Sigmoid colon (tissue), 7 donors: ENCODE measurements at places on chromosomes 6 and 20. TPM values are rescaled to one million over a fixed set of nuclear protein-coding genes. Genes with fewer than 3 reads are reported as not detected.

FUCA2 gene
- polyA plus RNA-seq: 51.4 TPM

BPI gene
- polyA plus RNA-seq: not detected

PRND gene
- not detected for polyA plus RNA-seq

SHLD1 gene
- 11.5 TPM for polyA plus RNA-seq

NKAPL gene
- not detected for polyA plus RNA-seq

DLL1 gene
- polyA plus RNA-seq: 3.0 TPM

ABCC10 gene
- polyA plus RNA-seq: 5.1 TPM

MEP1A gene
- 45.6 TPM for polyA plus RNA-seq

HRH3 gene
- polyA plus RNA-seq: not detected

HLA-DQB1 gene
- polyA plus RNA-seq: 182 TPM

CST1 gene
- not detected for polyA plus RNA-seq

TMX4 gene
- polyA plus RNA-seq: 3.0 TPM

HFE gene
- polyA plus RNA-seq: 6.9 TPM

GGTLC1 gene
- not detected for polyA plus RNA-seq

ULBP2 gene
- polyA plus RNA-seq: not detected

DNA sequence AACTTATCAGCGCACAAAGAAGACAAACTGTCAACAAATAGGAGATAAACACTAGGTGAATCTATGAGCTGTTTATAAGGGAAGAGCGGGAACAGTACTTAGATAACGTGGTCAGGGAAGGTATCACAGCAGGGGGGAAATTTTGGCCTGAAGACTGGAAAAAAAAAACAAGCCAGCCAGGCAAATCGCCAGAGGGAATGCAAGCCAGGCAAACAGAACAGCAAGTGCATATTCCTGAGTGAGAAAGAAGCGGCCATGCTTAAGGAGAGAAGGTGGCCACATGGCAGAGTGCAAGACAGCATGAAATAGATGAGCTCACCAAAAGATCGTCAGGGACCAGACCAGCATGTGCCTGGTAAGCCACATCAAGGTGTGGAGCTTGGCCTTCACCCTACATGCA is 466.5 kb upstream of the ARID1B start:
- no peak for DNase-seq

DNA sequence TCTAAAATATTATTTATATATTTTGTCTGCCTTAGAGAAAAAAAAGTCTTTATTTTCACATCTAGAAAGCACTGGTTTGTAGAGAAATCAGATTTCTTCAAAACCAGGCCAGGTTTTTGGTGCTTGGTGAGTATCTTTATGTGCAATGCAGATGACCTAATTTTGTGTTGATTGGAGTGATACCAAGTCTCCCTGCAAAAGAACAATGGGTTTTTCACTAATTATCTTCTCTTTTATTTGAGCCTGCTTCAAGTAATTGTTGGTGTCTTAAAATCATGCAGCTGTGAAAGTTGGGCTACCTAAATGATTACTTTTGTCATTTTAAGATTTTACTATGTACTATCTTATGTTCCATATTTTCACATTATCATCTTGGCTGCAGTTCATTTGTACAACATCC is 874.7 kb downstream of the TFAP2A start:
- DNase-seq: no peak

DNA sequence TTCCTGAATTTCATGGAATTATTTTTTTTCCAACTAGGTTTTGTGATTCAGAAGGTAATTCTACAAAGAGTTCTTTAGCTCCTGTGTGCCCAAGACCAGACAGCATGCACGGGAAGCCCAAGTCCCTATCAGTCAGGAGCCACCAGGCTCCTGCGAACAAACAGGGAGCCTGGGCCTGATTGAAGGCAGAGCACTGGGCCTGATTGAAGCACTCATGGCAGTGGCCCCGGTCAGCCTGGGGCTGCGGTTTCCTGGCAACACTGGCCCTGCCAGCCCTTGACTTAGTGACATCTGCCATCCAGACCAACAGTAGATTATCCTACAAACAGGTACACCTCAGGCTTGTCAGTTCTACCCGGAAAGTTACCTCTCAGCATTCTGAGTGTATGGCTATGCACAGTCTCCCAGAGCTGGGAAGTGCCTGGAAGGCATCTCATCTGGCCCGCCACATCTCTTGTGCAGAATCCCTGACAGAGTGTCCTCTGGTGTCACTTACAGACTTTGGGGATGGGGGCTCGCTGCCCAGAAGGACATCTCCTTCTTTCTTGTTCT is 133.8 kb downstream of the VEGFA start:
- DNase-seq: no peak

GRCh38 chr6:34476447-34476846 is 10.6 kb downstream of the PACSIN1 start:
- no peak for DNase-seq

DNA sequence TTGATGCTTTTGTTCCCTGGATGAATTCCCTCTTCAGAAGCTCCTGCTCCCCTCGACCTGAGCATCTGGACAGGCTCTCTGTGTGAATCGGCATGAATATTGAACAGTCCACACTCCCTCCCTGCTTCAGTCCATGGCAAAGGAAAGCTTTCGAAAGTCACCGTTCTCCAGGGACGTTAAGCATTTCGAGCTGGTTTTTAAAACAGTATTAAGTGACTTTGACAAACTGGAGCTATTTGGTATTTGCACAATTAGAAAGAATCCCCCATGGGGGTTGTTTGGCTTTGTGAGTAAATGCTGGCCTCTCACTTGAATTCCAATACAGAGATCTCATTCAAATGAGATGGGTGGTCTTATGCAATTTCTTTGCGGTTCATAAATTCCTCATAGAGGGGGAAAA is 85.3 kb upstream of the TIAM2 start:
- DNase-seq: no peak

DNA sequence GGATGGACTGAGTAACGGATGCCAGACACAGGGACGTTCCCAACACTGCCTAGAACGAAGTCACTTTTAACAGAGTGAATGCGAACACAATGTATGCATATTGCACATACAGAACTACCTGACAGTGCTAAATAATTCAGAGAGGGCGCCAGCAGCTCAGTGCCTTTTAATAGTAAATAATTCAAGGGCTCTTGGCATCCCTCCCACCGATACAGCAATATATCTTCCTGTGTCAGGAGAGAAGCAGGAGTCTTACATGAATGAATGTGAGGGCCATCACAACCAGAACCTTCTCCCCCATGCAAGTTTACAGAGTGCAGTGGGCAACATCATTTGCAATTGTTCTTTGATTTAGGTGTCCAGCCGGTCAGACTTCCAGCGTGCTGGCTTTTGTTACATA is 88.4 kb upstream of the KCNG1 start:
- DNase-seq: no peak

GRCh38 chr20:11001764-11002540 is 328.2 kb upstream of the JAG1 start:
- DNase-seq: no peak

GRCh38 chr6:123519189-123519505 is 117.6 kb downstream of the TRDN start:
- peak; percentile 76 for DNase-seq

DNA sequence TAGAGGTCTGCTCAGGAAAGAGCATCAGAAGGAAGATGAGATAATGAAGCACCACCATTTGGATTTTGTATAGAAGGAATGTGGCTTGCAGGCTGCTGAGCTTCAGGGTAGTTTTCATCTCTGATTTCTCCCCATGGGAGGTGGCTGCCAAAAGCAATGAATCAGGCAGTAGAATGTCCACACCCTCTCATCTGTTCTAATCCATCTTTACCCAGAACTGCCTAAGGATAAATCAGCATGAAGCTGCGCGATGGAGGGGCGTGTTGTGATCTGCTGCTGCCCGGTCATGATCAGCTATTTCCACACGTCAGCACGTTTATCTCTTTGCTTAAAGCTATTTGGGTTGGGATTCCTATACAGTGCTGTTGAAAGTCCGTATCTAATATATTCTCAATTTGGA is 295.4 kb downstream of the FOXA2 start:
- DNase-seq: no peak

- DNase-seq: no peak
Observed at GRCh38 chr20:313948-314347, 11.4 kb upstream of the SOX12 start.

- DNase-seq: no peak
Observed at GRCh38 chr6:147941143-147941542, 401.5 kb upstream of the SASH1 start.

DNA sequence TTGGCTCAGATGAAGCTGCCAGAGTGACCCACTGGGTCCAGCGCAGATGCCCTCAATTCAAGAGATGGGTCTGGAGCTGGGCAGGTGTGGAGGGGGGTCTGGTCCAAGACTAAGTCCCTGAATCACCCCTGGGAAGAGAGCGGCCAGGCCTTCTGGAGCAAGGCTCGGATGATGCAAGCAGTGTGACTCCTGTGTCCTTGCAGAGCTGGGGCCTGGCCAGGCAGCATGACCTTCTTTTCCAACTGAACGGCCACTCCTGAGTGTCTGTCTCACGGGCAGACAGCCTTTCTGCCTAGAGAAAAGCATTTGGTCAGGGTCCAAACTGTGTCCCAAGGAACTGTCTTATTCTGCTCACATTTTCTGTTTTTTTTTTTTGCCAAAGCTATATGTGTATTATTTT is 42.6 kb upstream of the FNDC1 start:
- no peak for DNase-seq

- no peak for DNase-seq
Observed at GRCh38 chr6:91879386-91879995, 1292.6 kb upstream of the MAP3K7 start.

DNA sequence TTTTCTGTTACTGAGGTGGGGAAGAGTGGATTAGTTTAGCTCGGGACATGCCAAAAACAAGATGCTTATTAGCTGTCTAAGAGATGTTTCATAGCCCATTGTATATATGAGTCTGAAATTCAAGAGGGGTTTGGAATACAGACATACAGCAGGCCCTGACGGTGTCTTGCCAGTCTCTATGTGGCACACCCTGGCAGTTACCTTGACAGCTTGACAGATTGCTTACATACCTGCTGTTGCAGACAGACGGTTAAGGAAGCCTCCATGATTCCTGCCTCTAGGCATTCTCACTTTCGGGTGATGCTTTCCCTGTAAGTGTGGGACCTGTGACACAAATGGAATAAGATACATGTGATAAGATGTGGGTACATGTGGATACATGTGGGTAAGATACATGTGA is 95.0 kb downstream of the QRSL1 start:
- DNase-seq: no peak

GRCh38 chr6:75154973-75155372 is 50.9 kb downstream of the COL12A1 start:
- no peak for DNase-seq

GRCh38 chr6:1348675-1349074 is 36.8 kb downstream of the FOXQ1 start:
- DNase-seq: no peak

DNA sequence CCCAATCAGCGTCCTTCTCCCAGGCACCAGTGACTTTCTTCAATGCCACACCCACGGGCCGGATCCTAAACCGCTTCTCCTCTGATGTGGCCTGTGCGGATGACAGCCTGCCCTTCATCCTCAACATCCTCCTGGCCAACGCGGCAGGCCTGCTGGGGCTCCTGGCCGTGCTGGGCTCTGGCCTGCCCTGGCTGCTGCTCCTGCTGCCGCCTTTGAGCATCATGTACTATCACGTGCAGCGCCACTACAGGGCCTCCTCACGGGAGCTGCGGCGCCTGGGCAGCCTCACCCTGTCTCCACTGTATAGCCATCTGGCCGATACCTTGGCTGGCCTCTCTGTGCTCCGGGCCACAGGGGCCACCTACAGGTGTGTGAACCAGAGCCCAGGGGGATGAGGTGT is 9.8 kb downstream of the DLK2 start:
- no peak for DNase-seq

- peak; percentile 68 for DNase-seq
Observed at GRCh38 chr20:58634521-58635278, 16.4 kb upstream of the STX16 start.

DNA sequence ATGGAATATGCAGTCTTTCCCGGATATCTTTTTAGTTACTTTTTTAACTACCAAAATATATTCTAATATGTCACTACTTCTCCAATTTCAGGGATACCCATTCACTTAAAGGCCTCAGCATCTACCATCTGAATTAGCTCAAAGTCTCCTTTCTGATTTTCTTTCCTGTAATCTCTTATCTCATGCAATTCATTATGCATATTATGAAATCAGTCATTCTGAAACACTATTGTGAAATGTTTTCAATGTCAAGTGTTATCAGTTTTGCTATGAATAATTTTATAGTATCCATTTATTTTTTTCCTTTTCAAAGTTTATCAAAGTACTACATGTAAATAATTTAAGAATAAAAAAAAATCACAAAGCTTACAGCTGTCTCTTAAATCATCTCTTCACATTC is 41.2 kb upstream of the TPBG start:
- DNase-seq: no peak

GRCh38 chr20:10359621-10360040 is 74.4 kb downstream of the MKKS start:
- no peak for DNase-seq

GRCh38 chr6:20997143-20997769 is 463.0 kb downstream of the CDKAL1 start:
- DNase-seq: no peak

DNA sequence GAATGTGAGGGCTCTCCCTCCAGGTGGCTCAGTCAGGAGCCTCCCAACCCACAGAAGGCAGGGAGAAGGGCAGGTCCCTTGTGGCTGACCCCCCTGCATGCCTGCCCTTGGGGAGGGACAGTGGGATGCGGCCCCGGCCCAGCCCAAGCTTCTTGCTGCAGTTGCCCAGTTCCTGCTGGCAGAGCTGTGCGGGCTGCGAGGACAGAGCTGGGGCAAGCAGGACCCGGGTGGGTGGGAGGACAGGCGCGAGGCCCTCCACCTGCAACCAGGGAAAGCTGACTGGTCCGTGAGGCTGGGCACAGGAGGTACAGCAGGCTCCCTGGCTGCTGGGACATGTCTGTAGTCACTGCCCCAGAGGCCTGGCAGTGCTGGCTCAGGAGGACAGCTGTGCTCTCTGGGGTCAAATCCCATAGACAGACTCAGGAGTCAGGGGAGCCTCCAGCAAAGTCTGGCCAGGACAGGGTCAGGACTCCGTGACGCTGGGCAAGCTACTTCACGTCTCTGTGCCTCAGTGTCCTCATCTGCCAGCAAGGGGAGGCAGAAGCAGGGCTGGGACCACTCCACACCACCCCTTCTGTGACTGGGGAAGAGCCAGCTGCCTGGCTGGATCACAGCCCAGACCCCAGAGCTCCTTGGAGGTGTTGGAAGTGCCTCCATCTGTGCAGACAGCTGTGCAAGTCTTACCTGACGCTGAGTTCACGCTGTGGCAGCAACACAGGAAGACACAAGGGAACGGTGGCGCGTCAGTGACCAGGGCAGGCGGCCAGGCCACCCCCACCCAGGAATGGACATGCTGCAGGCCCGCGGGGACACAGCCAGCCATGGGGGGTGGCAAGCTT is 13.0 kb downstream of the UCKL1 start:
- peak; percentile 66 for DNase-seq

GRCh38 chr20:16017656-16018055 is 555.6 kb downstream of the KIF16B start:
- no peak for DNase-seq

- no peak for DNase-seq
Observed at GRCh38 chr20:51467956-51468626, 74.4 kb downstream of the NFATC2 start.

DNA sequence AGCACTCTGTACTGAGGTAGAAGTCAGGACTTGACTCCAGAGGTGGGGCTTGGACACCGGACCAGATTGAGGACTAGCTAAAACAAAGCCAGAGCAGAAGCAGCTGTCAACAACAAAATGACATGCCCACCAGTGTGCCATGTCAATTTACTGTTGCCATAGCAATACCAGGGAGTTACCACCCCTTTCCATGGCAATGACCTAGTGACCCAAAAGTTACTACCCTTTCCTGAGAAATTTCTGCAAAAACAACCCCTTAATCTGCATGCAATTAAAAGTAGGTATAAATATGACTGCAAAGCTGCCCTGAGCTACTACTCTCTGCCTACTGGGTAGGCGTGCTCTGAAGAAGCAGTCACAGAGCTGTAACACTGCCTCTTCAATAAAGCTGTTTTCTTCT is 21.0 kb downstream of the MAP3K5 start:
- DNase-seq: no peak
